ENCODE measurements at places on chromosomes 16 and 17.
A peak's percentile ranks its signal among the peaks of the same experiment; 100 is the strongest.

GRCh38 chr17:7745748-7746470 is 28.4 kb downstream of the DNAH2 start:
- no peak for DNase-seq

- no peak for DNase-seq
Measured at GRCh38 chr17:73901661-73902415, 257.6 kb upstream of the SDK2 start.

DNA sequence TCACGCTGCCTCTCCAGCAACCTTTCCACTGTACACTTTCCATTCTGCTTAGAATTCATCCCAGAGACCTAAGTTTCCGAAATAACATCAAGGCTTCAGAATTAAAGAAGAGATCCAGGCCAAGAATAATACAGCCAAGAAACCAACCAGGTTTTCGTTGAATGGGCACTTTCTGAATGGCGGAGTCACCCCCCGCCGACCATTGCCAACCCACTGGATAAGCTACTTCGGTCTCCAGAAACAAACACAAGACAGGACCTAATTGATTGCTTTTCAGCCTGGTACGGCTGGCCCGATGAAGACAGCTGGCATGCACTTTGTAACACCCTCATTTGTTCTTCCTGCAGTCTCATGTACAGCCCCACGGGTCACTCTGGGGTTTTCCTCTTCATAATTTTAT is 308.1 kb upstream of the ZFHX3 start:
- no peak for DNase-seq

GRCh38 chr16:56869513-56870275 is 4.7 kb downstream of the SLC12A3 start:
- no peak for DNase-seq

GRCh38 chr17:48748718-48749566 is 20.4 kb upstream of the HOXB13 start:
- DNase-seq = no peak

- no peak for DNase-seq
Measured at GRCh38 chr17:34920676-34921075, 40.6 kb downstream of the CCT6B start.

GRCh38 chr17:61411261-61412142 is 11.9 kb downstream of the TBX2 start:
- no peak for DNase-seq

DNA sequence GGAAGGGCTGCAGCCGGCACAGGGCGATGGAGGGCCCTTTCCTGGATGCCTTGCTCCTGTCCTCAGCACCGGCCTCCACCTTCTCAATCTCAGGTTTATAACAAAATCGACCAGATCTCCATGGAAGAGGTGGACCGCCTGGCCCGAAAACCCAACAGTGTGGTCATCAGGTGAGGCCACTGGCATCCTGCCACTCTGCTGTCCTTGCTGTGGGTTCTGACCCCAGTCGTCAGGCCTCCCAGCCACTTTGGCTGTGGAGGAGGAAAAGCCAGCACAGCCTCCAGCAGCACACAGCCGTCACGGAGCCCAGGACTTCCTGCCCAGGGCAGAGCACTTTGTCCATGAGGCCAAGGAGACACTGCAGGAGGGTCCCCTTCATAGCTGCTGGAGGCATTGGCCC is 6.7 kb upstream of the MYO15A start:
- no peak for DNase-seq

DNA sequence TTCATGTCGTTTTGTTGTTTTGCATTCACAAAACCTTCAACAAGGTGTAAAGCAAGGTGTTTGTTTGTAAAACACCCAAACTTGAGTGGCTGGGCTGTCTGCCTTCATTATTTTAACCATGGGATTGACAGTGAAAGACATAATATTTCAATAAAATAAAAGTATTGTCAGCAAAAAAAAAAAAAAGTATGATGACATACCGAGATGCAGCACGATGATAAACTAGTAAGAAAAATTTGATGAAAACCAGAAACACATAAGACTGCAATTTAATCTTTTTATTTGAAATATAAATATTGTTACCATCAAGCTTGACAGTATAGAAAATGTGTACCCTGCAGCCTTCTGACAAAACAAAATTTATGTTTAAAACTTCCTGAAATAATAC is 419.3 kb upstream of the DYNLRB2 start:
- no peak for DNase-seq

DNA sequence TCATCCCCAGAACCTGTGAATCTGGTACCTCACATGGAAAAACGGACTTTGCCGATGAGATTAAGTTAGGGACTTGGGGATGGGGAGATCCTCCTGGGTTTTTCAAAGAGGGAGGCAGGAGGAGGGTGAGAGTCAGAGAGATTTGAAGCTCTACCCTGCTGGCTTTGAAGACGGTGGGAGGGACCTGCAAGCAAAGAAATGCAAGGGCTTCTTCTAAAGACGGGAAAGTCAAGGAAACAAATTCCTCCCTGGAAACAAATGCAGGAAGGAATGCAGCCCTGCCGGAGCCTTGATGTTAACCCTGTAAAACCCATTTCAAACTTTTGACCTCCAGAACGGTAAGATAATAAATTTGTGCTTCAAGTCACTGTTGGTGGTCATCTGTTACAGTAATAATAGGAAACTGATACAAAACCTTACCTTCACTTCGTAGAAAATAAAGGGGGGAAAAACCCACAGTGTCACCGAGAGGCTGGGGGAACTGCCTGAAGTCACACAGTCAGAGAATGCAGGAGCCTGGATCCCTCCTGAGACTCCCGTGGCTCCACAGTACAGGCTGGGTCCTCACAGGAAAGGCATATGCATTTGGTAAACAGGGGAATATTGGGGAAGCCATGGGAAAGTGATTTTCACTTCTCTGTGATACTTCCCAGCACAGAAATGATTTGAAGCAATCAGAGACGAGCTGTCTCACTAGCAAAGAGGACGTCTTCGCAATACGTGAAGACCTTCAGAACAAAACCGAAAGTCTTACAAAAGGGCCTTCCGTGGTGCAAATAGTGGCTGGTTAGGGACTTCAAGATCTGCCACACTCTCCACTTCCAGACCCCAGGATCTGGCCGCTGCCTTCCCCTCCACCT is 58.9 kb upstream of the CLEC3A start:
- DNase-seq = no peak

- DNase-seq = no peak
Measured at GRCh38 chr17:56902348-56902747, 11.5 kb downstream of the TRIM25 start.

- DNase-seq = no peak
Measured at GRCh38 chr16:35485915-35486314, 2026.5 kb downstream of the TP53TG3F start.

GRCh38 chr17:37744961-37745800 is at the start of gene HNF1B:
Gene HNF1B (minus strand): TSS chr17:37745059. CDS start chr17:37744884, 175 bp downstream.
- DNase-seq = no peak

- no peak for DNase-seq
Measured at GRCh38 chr17:70072546-70073309, 2.3 kb upstream of the KCNJ16 start.

DNA sequence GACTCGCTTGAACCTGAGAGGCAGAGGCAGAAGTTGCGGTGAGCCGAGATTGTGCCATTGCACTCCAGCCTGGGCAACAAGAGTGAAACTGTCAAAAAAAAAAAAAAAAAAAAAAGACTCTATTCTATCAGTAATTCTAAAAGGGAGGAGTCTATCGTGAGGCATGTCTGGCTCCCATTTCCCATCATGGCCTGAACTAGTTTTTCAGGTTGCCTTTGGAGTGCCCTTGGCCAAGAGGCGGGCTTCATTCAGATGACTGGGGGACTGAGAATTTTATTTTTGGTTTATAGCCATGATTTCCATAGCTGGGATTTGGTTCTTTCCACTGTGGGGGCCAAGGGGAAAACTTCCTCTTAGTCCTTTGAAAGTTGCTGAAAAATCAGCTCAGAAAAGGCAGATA is 3.5 kb upstream of the SNX29 start:
- no peak for DNase-seq

DNA sequence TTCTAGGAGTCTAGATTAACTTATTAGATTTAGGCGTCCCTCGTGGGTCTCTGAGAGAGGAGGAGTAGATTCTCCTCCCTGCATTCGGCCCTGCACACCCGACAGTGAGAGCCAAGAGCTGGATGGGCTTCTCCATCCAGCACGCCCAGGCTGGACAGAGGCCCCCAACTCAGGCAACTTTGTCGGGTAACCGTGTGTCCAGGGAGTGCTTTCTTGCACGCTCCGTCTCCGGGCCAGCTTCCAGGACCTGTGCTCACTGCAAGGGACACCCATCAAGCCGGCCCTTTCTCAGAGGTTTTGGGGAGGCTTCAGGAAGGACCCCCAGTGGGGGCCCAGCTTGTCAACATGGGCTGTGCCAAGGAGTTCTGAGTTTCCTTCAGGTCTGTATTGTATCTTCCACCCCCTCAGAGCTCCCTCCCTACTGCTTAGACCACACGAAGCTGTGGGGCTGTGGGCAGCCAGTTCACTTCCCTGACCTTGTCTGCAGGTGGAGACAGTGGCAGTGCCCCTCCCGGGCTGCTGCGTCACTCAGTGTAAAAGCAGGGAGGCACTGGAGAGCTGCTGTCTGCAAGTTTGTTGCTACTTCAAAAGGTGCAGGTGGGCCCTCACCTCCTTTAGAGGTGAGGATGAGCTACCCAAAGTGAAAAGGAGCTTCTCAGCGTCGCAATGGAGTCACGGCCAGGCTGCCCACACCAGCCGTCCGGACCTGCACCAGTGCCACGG is 24.0 kb upstream of the C16orf78 start:
- no peak for DNase-seq

DNA sequence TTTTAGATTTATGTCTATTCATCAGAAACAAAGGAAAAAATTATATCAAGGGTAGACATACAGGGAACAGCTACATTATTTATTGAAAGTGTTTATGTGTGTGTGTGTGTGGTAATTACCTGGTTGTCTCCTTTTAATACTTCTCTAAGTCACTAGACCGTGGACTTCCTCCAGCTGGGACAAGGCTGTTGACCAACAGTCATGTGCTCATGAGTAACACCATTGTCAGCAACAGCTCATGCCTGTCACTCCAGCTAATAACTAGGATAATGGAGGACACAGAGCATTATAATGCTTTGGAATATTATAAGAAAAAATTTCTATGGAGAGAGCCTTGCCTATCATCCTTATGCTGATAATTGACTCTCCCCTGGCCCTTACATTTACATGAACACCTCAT is 125.3 kb upstream of the SALL1 start:
- DNase-seq = no peak

DNA sequence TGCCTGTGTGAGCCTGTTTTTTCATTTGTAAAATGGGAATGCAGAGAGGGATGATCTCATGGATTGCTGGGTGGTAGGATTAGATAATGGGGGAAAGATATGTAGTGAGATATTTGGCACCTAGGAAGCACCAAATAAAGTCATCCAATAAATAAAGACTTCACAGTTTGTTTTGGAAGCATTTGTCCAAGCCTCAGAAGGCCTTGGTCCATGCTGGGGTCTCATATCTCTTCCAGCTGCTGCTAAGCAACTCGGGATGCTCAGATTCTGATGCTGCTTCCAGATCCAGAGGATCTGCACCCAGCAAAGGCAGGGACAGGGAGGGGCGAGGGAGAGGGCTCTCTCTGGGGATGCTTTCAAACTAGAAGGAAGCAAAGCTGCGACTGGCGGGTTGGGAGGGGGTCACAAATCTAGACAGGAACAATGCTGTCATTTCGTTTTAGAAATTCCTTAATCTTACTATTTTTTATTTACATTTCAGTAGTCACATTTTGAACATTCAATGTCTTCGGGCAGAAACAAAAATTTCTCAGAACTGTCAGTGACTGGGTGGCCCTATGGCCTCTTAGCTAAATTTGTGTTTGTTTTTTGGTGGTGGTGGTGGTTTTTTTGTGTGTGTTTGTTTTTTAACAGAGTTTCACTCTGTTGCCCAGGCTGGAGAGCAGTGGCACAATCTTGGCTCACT is 114.9 kb upstream of the CDH5 start:
- DNase-seq = no peak

GRCh38 chr16:87581857-87582215 is 20.5 kb upstream of the JPH3 start:
- DNase-seq = peak; percentile 83

GRCh38 chr17:78329263-78330059 is 30.4 kb downstream of the SOCS3 start:
- DNase-seq = peak; percentile 53

DNA sequence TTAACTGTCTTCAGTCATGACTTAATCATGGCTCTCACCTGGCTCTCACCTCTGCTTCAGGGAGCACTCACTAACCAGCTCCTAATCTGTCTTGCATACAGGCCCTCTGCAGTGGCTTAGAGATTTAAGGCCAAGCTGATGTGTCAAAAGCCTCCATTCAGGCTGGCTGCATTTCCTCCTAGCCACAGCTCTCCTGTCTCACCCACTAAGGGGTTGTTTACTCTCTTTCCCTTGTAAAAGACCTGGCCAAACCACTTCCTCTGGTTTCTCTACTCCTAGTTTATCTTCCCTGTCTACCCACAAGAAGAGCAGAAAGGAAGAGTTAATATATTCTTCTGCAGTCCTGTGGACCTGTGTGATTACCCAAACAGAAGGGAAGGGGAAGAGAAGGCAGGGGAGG is 9.3 kb upstream of the ASIC2 start:
- no peak for DNase-seq

DNA sequence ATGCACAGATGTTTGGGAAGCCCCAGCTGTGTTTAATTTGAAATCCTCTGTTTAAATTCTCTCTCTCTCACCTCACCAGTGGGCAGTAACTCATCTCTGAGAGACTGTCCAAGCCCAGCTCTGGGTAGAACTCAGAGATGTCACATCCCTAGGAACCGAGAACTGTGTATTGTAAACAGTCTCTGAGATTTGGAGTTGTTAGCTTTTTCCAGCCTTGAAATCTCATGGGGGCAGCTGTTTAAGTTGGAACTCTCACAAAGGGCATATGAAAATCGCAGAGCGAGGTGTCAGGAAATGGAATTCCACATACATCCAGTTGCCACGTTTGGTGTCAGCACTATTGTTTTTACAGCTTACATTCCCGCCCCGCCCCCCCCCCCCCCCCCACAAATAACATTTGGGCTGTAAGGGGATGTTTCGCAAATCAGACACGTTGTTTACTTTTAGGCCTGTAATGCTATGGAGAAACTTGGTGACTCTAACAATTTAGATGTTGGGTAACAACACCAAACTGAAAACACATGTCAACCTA is 34.3 kb downstream of the VPS35L start:
- peak; percentile 50 for DNase-seq

GRCh38 chr17:72117535-72118334 is 3.1 kb upstream of the SOX9 start:
- no peak for DNase-seq

GRCh38 chr16:55499951-55500529 is 8.8 kb upstream of the LPCAT2 start:
- peak; percentile 62 for DNase-seq

DNA sequence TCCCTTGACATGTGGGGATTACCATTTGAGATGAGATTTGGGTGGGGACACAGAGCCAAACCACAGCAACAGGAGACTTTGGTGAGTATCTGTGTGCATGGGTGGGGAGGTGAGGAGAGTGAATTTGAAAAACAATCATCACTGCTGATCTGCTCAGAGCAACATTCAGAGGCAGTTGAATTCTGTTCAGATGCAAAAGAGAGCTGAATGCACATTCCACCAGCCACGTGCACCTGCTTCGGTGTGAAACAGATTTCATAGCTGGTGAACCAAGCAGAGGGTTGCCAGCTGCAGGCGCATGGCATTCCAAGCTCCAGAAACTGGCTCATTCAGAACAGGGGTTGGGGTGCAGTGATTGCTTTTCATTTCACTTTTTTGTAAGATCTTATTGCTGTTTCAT is 233.1 kb upstream of the FOXF1 start:
- DNase-seq = no peak
